ENCODE measurements at places on chromosomes 16 and 17.

GRCh38 chr17:57032343-57032742 lies 52.7 kb upstream of the AKAP1 start:
- H3K4me1 ChIP-seq = peaks cover 20% of the 10 kb centered on the region
- peaks cover 7% of the 10 kb centered on the region for H3K36me3 ChIP-seq
- peak overlapping the region; percentile 79 for H3K27ac ChIP-seq
- peaks cover 5% of the 10 kb centered on the region for H3K27me3 ChIP-seq
- DNase-seq = no peak

DNA sequence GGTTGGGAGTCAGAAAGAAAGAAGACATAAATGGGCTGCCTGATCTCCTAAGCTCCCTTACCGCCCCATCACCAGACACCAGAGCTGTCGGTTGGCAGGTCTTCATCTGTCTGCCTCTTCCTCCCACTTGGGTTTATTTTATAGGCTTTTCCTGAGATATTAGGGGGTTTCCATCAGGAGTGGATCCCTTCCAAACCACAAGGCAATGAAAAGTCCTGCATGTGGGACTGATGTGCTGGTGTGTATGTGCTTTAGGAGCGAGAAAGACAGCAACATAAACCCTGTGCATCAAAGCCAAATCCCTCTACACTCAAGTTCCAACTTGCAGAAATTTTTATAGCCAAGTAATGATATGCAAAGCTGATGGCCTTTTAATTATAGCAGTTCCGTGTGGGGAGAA lies 389.5 kb downstream of the SLC39A11 start:
- DNase-seq = no peak
- no peak overlapping the region for H3K4me3 ChIP-seq
- peaks cover 1% of the 10 kb centered on the region for H3K36me3 ChIP-seq

DNA sequence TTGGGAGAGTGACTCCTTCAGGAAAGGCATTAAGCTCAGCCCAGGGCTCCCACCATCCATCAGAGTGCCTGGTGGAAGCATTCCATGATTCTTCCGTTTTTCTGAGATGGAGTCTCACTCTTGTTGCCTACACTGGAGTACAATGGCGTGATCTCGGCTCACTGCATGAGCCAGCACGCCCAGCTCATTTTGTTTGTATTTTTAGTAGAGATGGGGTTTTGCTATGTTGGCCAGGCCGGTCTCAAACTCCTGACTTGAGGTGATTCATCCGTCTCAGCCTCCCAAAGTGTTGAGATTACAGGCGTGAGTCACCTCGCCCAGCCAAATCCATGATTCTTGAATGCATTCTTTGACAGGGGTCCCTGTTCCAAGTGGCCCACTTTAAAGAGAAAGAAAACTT lies 23.1 kb downstream of the MIS12 start:
- H3K4me3 ChIP-seq = no peak overlapping the region
- H3K36me3 ChIP-seq = no peaks in the 10 kb centered on the region
- H3K4me1 ChIP-seq = no peaks in the 10 kb centered on the region
- DNase-seq = no peak

DNA sequence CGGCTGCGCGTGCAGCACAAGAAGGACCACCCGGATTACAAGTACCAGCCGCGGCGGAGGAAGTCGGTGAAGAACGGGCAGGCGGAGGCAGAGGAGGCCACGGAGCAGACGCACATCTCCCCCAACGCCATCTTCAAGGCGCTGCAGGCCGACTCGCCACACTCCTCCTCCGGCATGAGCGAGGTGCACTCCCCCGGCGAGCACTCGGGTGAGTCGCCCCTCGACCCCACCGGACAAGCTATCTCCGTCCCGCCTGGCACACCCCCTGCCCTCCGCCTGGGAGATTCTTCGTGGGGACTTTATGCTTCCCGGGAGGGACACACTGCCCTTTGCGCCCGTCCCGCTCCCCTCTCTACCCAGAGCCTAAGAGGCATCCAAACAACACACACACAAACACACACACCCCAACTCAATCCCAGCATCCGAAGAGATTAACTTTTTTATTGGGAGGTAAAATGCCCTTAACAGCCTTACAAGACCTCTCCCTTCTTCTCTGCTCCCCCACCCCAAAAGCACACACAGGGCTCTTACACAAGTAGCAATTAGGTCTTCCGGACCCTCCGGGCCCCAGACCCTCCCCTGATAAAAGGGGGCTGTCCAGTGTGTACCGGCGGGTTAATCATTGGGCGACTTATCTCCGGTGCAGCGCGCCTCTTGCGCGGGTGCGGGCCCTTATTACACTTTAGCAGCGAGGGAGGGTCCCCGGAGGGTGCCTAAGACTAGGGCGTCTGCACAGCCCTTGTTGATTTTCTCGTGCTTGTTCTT lies 2.1 kb downstream of the SOX9 start:
- peaks cover 11% of the 10 kb centered on the region for H3K36me3 ChIP-seq
- peak overlapping the region; percentile 99 for H3K4me3 ChIP-seq
- DNase-seq = no peak
- H3K27ac ChIP-seq = peak overlapping the region; percentile 87

DNA sequence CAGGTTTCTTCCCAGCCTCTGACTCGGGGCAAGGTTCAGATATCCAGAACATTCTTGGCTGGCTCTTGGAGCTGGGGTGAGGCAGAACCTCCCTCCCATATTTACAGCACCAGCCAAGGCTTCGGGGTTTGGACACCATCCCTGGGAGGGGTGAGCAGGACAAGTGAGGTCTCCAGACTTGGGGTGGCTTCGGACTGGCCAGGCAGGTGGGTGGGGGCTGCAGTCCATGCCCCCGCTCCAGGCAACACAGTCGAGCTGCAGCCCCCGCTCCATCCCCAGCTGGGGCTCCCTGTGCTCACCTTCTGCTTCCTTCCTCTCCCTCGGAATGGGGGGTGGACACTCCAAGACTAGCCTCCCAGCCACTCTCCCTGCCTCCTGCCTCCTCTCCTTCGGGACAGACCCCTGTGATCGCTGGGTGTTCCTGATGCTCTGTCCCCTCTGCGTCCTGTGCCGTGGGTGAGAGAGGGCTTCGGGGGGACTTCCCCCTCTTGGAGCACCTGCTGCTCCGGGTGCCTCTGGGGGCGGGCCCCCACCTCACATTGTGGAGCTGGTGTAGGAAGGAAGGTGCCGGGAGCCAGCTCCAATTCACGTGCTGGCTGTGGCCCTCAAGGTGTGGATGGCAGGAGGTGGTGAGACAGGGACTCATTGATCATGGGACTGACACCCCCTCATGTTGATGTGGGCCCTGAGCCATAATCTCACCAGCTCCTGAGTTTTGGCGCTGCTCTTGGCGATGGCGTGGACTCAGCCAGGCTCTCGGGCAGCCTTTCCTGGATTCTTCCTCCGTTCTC lies 189.2 kb downstream of the SEC14L1 start:
- H3K4me3 ChIP-seq = no peak overlapping the region
- no peaks in the 10 kb centered on the region for H3K36me3 ChIP-seq
- DNase-seq = no peak
- H3K4me1 ChIP-seq = peaks cover 10% of the 10 kb centered on the region

- H3K4me1 ChIP-seq = no peaks in the 10 kb centered on the region
- no peak overlapping the region for H3K27ac ChIP-seq
- DNase-seq = peak; percentile 69
- H3K27me3 ChIP-seq = peaks cover 85% of the 10 kb centered on the region
These were observed 4.7 kb downstream of the FBXL16 start for GRCh38 chr16:700684-701584.

DNA sequence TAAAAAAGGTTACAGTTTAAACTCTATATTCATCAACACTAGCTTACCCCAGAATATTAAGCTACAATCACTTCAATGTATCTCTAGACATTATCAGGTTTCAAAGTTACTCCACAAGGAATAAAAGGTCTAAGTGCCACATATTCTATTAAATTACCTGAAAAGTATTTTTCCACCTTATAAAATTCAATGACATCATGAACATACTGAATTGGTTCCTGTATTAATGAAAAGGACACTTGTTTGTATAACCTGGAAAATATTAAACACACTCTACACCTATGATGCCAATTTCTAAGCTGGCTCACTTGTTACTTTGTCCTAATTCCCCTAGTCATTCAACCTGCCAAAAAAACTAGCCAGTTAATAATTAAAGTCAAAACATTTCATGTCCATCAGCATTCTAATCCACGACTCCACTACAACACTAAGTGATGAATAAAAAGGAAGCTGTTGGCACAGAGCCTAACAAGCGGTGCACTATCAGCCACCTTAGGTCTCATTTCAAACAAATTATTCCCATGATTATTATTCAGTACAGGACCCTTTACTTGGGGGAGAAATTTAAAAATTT lies 12.2 kb downstream of the MED13 start:
- no peak overlapping the region for H3K27ac ChIP-seq
- H3K4me1 ChIP-seq = peaks cover 11% of the 10 kb centered on the region
- no peak overlapping the region for H3K4me3 ChIP-seq
- no peaks in the 10 kb centered on the region for H3K27me3 ChIP-seq
- H3K36me3 ChIP-seq = peaks cover 33% of the 10 kb centered on the region

DNA sequence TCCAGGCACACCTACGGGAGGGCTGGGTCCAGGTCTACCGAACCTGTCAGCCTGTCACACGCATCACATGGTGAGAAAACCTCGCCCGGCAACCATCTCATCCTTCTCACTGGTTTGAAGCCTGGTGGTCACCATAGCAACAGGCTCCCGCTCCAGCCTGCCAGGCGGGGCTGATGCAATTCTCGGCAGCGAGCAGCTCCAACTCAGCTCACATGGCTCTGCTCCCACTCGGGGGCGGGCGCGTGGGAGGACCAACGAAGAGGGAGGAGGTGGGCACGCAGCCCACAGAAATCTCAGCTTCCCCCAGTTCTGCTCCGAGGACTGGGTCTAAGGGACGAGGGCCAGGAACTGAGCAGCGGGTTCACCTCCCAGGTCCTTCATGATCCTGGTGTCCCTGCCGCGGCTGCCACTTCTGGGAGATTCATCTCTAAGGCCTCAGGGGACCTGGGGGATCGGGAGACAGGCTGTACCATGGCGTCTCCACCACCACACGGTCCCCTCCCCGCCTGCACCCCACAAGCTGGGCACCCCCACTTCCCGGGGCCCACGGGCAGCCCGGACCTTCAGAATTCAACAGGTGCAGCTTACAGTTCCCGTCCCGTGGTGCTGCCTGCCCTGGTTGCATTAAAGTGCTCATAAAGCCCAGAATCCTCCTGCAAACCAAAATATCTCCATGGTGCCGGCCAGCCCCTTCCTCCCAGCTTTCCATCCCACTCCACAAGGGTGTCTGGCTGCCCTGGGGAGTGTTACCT lies 25.8 kb downstream of the ABR start:
- H3K36me3 ChIP-seq = peaks cover 10% of the 10 kb centered on the region
- H3K4me3 ChIP-seq = no peak overlapping the region
- H3K27me3 ChIP-seq = no peaks in the 10 kb centered on the region
- no peak for DNase-seq

GRCh38 chr17:82097184-82097918 lies 685 bp downstream of the FASN start:
- no peak for DNase-seq
- H3K4me3 ChIP-seq = peak overlapping the region; percentile 70
- H3K36me3 ChIP-seq = peaks cover 3% of the 10 kb centered on the region
- H3K27me3 ChIP-seq = no peaks in the 10 kb centered on the region
- peak overlapping the region; percentile 47 for H3K27ac ChIP-seq

DNA sequence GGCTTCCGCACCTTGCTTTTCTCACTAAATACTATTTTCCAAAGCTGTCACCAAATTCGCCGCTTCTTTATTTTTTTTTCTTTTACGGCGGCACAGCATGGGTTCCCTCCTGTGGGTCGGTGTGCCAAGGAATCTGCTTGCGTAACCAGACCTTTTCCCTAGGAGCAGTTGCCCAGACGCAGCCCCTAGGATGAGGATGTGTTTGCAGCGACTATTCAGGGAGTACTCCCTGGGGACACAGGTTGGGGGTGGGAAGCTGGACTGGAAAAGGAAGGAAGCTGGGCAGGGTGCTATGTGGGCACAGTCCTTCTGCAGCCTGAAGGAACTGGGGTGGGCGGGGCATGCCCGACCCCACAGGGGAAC lies 49.0 kb upstream of the ZCCHC14 start:
- H3K4me3 ChIP-seq = no peak overlapping the region
- no peak overlapping the region for H3K27ac ChIP-seq
- H3K4me1 ChIP-seq = no peaks in the 10 kb centered on the region
- peaks cover 26% of the 10 kb centered on the region for H3K27me3 ChIP-seq
- DNase-seq = no peak
- H3K36me3 ChIP-seq = no peaks in the 10 kb centered on the region

- DNase-seq = peak; percentile 75
- peak within 1 kb of the TSS; percentile 91 for H3K27ac ChIP-seq
- peaks cover 7% of the 10 kb centered on the region for H3K36me3 ChIP-seq
- H3K4me3 ChIP-seq = peak within 1 kb of the TSS; percentile 75
- no peaks in the 10 kb centered on the region for H3K27me3 ChIP-seq
- H3K4me1 ChIP-seq = peaks cover 12% of the 10 kb centered on the region
These were observed at the start of gene TMEM98 for GRCh38 chr17:32927724-32928585. TSS of gene TMEM98 (plus strand) at chr17:32928153. CDS start at chr17:32931529, 3,376 bp downstream.

DNA sequence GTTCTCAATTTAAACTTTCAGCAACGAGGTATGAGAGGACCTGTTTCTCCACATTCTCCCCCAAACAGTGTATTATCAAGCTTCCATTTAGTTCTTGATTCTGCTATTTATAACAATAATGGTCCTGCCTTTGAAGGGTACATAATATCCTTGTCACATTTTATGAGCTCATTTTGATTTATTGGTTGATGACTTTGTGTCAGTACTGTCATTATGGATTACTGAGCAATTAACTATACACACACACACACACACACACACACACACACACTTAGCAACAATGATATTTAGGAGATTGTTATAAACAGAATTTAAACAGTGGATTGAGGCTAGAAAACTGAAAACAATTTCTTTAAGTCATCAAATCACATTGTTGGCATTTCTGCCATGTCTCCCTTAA lies 7.0 kb downstream of the TMIGD1 start:
- no peak for DNase-seq
- H3K36me3 ChIP-seq = no peaks in the 10 kb centered on the region
- peaks cover 59% of the 10 kb centered on the region for H3K27me3 ChIP-seq
- H3K4me3 ChIP-seq = no peak overlapping the region
- H3K27ac ChIP-seq = no peak overlapping the region

DNA sequence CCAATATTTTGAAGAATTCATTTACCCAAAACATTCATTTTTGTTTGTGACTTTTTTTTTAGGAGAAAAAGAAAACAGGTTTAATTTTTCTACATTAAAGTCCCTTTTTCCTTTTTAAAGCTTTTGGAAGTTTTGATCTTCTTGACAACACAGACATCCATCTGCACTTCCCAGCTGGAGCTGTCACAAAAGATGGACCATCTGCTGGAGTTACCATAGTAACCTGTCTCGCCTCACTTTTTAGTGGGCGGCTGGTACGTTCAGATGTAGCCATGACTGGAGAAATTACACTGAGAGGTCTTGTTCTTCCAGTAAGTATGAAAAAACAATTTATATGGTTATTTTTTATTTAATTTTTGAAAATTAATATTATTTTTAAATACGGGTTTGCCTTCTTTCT lies 37.2 kb downstream of the SIAH1 start:
- no peak overlapping the region for H3K27ac ChIP-seq
- DNase-seq = no peak
- H3K36me3 ChIP-seq = peaks cover 36% of the 10 kb centered on the region

DNA sequence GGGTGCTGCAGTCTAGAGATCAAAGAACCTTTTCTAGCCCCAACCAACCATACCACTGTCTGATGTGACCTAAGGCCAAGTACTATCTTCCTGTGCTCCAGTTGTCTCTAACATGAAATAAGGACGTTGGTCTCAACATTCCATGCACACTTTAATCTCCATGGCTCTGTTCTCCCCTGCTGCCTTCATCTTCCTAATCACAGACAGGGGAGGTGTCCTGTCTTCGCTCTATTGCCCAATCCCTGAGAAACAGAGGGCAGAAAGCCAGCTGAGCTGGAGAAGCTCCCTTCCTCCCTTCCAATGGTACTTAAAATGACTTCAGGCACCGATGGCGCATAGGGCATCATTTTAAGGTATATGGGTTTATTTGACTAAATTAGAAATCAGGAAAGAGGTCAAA lies 148.9 kb upstream of the GNAO1 start:
- H3K36me3 ChIP-seq = no peaks in the 10 kb centered on the region
- H3K27ac ChIP-seq = no peak overlapping the region
- no peak for DNase-seq
- H3K27me3 ChIP-seq = peaks cover 2% of the 10 kb centered on the region
- H3K4me1 ChIP-seq = no peaks in the 10 kb centered on the region
